Stimulated activated naive CD4-positive, alpha-beta T cell treated with Interleukin-2 at 50 U/mL for 16 hours (primary cell): ENCODE measurements at places on chromosomes 13 and 19.
A peak's percentile ranks its signal among the peaks of the same experiment; 100 is the strongest.

DNA sequence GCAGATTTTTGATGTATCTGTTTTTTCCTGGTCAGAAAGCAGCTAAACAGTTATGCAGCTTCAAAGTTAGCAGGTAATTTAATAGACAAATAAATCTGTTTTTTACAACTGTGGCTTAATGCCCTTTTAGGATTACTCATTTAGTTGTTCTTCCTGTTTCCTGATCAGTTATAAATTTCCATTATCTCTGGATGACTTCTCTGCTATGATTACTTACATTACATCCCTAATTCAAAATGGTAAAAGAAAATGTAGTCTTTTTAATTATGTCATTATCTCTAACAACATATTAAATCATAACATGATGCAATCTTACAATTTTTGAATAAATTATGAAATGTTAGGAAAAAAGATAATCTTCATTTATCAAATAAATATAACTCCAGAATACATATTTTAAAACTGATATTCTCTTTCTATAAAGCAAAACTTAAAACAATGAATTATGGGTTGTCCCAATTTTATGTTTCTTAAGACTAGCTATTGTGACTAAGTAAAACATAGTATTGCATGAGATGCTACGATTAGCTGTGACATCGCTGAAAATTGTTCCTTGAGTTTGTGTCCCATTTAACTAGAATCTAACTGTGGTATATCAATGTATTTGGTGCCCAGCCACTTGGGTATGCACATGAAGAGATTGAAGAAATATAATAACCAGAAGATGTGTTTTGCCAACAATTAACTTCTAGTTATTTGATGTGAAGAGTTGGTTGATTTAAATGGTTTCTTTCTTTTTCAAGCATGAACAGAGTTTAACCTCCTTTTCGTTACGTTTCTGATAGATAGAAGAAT is 605.3 kb upstream of the SPRY2 start:
- DNase-seq, result no peak

DNA sequence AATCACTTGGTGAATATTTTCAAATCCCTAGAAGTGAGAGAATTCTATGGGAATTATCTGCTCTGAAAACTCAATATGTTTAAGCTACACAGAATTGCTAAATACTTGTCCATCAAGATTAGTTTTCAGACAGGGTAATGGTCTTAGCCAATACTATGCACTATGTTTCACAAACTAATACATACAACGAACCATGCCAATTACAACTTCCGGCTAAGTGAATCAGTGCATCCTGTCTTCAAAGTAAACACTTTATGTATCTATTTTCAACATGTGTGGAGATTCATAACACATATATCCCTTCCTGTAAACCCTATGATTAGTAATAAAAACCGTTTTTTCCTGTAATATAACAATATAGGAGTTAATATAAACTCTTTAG is 181.5 kb downstream of the POSTN start:
- DNase-seq, result no peak

DNA sequence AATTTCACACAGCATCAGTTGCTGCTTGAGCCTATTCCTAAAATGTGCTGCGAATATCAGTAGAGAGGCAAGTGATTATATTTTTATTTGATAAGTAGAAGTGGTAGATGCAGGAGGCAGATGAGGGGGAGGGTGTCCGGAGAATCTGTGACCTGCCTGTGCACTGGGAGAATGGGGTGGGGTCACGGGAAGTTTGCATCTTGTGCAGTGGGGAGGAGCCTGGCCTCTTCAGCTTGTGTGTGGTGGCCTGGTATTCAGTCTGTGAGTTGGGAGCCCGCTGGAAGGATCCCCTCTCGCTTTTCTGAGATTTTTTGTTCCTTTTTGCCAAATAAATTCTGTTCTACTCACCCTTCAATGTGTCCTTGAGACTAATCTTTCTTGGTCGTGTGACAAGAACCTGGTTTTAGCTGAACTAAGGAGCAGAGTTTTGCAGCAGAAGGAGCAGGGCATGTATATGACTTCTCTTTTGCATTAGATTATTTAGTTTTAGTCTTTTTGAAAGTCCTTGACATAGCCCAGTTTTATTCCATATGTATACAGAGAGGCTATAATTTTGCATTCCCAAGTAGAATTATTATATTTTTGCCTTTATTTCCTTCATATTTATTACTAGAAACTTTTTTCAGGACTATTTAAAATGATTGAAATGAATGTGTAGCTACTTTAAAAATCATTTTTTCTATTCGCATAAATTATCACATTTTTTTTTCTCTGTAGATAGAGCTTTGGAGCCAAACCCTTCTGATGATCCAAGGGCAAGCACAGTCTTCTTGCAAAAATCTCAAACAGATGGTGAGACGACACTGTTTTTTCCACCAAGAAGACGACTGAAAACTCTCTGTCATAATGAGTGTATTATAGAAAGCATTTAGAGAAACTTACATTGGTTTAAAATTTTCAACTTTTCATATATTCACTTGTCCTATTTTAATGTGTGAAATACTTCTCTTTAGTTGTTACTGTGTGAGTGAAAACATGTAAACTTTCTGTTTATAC is 1257.2 kb downstream of the UQCRFS1 start:
- no peak for DNase-seq

GRCh38 chr19:11496391-11497163 is 9.1 kb downstream of the ZNF653 start:
- DNase-seq, result peak; percentile 55

GRCh38 chr13:95137096-95137495 is 164.2 kb downstream of the ABCC4 start:
- DNase-seq, result no peak

GRCh38 chr13:100525453-100526317 is 62.9 kb downstream of the GGACT start:
- DNase-seq, result no peak

- no peak for DNase-seq
Observed at GRCh38 chr13:20799726-20800416, 26.1 kb upstream of the EEF1AKMT1 start.

GRCh38 chr13:88472316-88472715 is 801.1 kb downstream of the SLITRK5 start:
- no peak for DNase-seq

- DNase-seq, result no peak
Observed at GRCh38 chr13:98348466-98349200, 171.6 kb upstream of the RNF113B start.

- peak; percentile 24 for DNase-seq
Observed at GRCh38 chr19:17294051-17294891, 9.0 kb downstream of the ABHD8 start.

DNA sequence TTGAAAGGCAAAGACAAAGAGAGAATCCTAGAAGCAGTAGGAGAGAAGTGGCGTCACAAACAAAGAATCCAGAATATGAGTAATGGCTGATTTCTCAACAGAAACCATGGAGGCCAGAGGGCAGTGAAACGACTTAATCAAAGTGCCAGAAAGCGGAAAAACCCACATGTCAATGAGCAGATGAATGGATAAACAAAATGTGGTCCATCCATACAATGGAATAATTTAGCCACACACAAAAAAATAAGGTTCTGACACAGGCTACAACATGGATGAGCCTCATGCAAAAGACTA is 52.2 kb upstream of the RANBP3 start:
- no peak for DNase-seq

DNA sequence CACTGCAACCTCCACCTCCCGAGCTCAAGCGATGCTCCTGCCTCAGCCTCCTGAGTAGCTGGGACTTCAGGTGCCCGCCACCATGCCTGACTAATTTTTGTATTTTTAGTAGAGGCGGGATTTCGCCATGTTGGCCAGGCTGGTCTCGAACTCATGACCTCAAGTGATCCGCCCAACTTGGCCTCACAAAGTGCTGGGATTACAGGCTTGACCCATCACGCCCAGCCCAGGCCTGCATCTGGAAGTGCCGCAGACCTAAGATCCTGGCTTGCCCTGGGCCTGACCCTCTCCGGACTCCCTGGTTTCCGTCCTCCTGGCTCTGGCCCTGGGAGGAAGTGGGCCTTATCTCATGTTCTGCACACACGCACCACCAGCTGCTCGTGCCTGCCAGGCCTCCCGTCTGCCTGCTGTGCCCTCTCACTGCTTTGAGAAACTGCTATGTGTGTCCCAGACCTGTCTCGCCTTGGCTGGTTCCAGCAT is 4.7 kb upstream of the PTGIR start:
- DNase-seq, result no peak

DNA sequence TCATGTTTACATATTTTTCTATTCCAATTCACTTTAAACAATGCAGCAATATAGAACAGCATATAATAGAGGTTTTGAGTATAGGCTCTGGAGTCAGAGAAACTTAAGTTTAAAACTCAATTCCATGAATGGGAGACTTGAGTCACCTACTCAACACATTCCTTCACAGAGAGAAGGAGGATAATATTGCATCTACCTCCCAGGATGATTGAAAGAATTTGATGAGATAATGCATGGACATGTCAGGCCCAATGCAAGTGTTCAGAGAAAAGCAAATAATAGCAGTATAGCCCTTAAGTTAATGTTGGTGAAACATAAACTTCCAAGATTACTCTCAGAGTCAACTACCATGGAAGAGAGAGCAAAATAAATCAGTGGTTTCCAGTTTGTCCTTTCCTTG is 170.2 kb downstream of the DCLK1 start:
- DNase-seq, result no peak

DNA sequence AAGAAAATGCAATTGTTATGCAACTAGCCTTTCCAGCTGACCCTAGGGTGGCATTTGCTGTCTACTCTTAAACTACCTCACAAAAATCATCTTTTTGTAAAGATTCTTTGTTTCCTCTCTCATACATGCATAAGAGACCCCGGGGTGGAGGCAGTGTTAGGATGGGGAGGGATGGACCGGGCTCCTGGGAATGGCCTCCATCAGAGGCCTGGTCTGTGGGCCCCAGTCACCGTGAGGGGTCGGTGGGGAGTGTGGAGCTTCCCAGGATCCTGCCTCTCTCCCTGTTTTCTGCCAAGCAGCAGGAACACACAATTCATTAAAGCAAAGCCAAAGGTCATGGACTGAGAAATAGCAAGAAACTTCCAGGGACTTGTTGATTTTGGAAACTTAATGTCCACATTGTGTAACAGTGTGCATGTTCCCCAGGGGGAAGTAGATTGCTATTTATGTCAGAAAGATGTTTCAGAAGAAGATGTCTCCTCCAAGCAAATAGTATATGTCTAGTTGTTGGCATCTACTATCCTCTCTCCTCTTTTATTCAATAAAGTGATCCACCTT is 241.4 kb downstream of the ENOX1 start:
- DNase-seq, result no peak

- DNase-seq, result no peak
Observed at GRCh38 chr13:105184201-105184600, 1351.3 kb downstream of the EFNB2 start.

DNA sequence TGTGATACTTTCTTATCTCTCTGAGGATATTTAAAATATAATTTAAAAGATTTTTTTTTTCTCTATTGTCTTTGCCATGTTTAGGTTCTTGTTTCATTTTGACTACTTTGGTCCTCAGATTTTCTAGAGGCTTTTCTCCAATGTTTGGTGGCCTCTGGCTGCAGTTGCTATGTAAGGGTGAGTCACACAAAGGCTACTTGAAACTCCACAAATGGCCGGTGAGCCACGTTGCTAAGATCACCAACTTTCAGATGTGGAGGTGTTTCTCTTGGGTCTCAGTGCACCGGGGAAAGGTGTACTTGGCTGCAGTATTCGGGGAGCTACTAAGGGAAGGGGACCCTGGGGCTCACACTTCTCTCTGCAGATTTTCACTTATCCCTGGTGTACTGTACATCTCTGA is 248.1 kb downstream of the HS6ST3 start:
- DNase-seq, result no peak
